ENCODE measurements at places on chromosomes 16 and 17. TPM values are rescaled to one million over a fixed set of nuclear protein-coding genes. Genes with fewer than 3 reads are reported as not detected.

DNA sequence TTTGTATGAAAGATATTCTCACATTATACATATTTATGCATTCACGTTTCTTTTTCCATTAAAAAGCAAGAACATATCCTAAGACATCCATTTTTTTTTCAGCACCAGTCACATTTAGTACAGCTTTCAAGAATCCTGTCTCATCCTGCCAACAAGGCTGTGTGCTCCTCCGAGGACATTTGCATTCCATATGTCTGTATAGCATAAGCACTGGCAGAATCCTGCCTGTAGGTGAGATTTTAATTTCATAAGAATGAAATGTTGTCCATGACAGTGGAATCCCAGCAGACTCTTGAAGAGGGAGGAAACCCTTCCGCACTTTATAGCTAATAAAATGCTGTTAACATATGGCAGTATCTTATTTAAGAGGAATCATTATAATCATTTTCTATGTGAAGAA, 2.9 kb upstream of the PMP22 start:
- DNase-seq, result no peak

DNA sequence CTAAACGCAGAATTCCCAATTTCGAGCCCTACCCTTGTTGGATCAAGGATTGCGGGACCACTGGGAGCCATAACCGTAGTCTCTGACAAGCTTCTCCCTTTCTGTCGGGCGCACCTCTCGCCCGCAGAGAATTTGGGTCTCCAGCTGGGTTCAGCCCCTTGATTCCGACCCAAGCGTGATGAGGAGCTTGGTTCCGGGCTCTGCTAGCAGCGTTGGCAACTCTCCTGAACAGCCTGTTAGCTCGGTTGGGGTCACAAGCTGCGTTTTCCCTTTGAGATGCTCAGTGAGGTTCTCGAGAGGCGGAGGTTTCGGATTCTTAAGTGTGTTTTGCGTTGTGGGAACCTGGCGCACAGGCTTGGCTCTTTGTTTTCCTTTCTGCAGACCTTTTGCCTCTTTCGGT, 655 bp downstream of the ATXN1L start:
- no peak for DNase-seq

The ABCC6 gene
- total RNA-seq, result 0.14 TPM

The CAPNS2 gene
- 1.9 TPM for total RNA-seq

DNA sequence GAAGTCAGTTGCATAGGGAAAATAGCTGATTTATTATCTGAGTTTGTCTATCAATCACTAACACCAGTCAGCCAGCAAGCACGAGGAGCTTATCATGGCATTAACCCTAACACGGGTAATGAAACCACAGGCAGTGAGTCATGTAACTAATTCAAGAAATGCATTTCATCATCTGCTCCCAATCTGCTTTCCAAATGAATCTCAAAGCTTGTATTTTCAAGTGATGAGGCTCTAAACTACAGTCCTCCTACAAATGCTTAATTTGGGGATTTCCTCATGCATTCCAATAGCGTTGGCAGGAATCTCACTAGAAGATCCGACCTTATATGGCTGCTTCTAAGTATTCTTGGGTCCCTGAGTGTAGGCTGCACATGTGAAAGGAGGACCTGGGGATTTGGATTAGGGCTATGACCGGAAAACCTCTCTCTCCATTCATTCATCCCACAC, 118.4 kb upstream of the HSBP1 start:
- no peak for DNase-seq

The CLUH gene
- total RNA-seq, result 69.9 TPM

DNA sequence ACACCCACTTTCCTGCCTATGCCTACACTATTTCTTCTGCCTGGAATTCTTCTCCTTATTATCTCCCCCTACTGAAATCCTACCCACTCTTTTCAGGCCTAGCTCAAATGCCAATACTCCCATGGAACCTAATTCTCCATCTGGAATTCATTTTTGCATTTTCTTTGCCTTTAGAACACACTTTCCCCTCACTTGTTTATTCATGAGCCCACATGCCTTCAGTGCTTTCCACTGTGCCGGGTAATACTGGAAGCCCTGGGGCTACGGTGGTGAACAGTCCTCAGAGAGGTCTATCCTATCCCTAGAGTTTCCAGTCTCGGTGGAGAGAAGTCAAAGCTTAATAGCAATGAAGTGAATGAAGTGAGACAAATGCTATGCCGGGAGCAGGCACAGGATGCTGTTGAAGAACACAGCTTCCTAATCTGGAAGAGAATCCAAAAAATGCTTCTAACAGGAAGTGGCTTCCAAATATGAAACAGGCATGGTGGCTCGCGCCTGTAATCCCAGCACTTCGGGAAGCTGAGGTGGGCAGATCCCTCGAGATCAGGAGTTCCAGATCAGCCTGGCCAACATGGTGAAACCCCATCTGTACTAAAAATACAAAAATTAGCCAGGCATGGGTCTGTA, 322.4 kb downstream of the GRIN2A start:
- no peak for DNase-seq

DNA sequence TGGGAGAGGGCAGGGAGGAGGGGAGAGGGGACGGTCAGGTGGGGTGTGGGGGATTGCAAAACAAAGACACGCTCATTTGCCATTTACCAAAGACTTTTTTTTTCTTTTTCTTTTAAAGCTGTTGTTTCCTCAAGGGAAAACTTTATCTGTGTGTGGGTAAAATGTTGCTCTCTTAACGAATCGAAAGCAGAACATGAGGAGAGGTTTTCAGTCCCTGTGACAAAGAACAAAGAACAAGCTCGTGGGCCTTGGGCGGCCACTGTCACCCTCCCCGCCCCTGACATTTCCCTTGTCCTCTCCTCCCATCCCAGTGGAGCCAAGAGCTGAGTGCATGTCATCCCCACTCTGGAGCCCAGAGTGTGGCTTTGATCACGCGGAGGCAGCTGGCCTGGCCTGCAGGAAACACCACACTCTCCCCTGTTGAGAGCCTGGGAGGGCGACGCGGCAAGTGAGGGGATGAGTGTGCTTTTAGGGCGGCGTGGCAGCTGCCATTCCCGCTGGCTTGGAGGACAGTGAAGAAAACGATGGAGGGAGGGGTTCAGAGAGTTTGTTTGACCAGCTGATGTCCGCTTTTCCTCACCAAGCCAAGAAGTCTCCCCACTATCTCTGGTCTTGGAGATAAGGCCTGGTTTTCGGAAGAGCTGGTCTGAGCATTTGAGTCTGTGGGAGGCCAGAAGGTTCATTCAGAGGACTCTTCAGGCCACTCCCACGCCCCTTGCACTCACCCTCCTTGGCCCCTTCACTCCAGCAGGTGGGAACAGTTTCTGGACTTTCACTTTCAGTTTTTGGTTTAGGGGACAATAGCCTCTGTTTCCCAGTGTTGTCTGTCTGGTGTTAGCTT, 11.4 kb downstream of the CCR7 start:
- no peak for DNase-seq

- no peak for DNase-seq
Measured at GRCh38 chr16:70634861-70635260, 11.5 kb upstream of the IL34 start.

DNA sequence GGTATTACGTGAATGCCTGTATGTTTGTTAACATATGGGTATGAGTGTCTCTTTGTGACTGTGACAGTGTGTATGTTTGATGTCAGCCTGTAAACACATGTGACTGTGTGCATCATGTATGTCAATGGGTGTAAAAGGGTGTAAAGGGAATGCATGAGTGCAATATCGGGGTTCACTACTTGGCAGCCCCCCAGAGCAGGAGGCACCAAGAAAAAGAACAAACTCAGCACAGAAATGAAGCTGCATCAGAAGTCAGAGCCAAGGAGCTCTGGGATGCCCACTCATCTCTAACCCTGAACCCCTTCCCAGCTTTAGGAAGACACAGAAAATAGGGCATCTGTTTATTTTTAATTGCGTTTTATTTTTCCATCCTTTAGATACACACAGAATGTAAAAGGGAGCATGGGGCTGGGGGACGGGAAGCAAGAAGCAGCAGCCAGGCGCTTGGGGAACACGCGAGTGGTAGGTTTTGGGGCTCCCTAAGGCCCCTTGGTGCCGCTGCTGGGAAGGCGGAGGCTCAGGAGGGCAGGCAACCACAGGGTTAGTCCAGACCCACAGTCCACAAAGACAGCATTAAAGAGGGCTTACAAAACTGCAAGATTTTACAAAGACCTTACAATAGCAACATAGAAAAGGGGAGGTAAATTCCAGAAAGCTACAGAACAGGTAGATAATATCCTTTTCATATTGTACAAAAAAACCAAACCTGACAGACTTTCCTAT, 2.3 kb upstream of the HOXB6 start:
- no peak for DNase-seq

- no peak for DNase-seq
Measured at GRCh38 chr17:71535321-71535720, 585.5 kb upstream of the SOX9 start.

DNA sequence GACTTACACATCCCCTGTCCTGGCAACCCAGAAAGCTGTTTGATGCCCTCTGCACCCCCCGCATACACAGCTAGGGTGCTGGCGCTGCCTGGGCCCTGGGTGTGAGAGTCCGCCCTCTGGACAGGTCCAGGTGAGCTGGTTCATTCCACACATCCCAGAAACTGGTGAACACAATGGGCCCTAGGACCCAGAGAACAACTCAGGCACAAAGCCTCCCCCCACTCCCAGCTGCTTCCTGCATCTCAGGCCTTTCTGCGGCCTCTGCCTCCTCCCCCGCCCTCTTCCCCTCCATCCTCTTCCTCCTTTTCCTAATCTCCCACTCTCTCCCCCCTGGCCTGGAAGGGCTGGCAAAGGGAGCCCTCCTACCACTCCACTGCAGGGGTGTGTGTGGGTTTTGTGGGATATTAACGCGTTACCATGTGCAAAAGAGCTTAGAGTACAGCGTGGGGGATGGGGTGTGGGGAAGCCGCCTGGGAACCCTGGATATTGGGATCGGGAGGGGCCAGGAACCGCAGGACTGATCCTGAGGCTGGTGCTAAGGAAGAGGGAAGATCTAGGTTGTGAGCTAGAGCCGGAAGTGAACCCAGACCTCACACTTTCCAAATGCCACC, 1.6 kb upstream of the PPP1R9B start:
- DNase-seq, result peak; percentile 72

DNA sequence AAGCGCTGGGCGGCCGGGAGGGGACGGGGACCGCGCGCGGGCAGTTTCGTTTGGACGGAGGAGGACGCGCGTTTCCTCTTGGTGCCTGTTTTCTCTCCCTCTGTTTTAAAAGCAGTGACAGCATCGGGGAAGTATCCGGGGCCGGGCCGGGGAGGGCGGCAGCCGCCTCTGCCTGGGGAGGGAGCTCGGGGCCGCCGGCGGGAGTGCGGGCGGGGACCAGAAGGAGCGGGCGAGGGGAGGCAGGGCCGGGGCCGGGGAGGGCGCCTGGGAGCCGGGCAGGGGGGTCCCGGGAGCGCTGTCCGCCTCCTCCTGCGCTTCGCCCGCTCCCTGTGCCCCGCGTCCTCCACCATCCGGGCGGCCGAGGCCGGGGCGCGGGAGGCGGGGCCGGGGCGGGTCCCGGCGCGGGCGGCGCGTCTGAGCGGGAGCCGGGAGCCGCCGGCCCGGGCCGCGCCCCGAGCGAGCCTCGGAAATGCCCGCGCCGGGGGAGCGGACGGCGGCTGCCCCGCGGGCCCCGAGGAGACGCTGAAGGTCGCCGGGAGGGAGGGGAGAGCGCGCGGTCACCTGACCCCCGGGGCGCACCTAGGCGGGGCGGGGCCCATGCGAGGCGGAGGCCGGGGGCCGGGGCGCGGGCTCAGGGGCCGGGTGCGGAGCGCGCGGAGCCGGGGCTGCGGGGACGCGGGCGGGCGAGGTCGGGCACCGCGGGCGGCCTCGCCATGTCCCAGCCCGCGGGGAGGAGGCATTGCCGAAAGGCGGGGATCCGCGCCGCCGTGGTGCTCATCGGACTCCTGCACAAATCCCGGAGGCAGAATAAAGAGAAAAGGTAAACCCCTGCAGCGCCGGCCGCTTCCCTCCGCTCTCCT, 57.3 kb downstream of the RAP1GAP2 start:
- no peak for DNase-seq

DNA sequence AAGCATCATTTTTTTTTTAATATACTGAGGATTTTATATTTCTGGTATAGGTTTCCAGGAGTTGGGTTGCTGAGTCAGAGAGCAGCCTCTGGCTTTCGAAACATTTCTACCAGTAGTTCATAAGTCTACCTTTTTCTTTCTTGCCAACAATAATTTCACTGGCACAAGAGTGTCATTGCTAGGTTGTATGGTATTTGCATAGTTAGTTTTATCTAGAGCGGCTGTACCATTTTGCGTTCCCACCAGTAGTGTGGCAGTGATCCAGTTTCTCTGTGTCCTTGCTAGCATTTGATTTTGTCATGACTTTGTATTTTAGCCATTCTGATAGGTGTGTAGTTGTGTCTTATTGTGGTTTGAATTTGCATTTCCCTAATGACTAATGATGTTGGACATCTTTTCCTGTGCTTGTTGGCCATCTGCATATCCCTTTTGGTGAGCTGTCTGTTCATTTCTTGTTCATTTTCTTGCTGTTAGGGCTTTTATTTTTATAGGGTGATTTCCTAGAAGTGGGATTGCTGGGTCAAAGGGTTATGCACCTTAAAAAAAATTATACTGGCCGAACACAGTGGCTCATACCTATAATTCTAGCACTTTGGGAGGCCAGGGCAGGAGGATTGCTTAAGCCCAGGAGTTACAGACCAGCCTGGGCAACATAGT, 39.9 kb downstream of the SNX29 start:
- DNase-seq, result no peak

DNA sequence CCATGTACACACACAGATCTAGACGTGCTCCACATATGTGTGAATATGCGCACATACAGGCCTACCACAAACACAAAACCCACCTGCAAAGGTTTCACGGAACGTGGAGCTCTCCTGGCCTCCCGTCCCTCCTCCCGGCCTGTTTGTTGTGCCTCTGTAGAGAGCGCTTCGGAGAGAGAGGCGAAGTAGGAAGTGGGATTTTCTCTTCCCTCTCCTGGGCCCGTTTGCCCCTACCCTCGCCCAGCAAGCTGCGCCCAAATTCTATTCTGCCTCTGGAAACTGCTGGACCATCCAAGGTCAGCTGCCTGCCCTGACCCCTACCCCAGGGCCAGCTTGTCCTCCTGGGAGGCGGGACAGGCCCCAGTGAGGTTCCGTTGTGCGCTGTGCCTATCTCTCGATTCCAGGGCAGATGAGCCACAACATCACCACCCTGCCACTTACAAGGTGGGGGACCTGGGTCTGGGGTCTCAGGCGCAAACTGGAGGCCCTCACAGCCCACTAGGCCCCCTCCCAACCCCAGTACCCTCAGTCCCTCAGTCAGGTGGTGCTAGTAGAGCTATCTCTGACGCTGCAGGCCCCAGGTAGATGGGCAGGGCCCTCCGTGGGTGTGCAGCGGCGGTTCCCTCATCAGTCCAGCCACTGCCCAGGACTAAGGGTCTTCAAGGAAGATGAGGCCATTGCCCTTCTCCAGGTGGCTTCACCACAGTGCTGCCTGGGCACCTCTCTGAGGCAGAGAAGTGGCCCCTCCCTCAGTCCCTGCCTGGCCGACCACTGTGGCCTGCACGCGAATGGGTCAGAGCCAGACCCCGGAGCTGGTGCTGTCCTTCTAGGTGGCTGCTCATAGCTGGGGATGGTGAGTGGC, 54.2 kb downstream of the BEAN1 start:
- DNase-seq, result no peak

GRCh38 chr16:1794908-1795666, 1.6 kb upstream of the IGFALS start:
- no peak for DNase-seq
